NCI-H446 (cell line): ENCODE measurements at places on chromosomes 1 and 21.

- no peak for DNase-seq
Measured at GRCh38 chr1:76687307-76688175, 179.7 kb upstream of the ST6GALNAC5 start.

DNA sequence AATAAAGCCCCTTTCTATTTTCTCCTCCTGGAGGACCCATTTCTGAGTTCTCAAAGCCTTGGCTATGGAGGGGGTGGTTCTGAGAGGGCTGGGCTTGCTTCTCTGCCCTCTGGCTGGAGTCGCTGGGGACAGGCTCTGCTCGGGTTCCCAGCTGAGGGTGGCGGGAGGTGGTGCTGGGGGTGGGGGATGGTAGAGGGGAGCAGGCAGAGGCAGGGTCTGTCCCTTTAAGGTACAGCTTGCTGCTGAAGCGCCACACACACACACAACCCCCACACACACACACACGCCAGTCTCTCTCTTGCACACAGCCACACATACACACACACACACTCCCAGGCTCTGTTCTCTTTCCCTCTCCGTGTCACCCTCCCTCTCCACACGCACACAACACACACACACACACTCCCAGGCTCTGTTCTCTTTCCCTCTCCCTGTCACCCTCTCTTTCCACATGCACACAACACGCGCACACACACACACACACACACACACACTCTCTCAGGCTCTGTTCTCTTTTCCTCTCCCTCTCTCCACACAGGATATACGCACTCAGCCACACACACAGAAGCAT lies 69.8 kb upstream of the SSBP3 start:
- DNase-seq: no peak

DNA sequence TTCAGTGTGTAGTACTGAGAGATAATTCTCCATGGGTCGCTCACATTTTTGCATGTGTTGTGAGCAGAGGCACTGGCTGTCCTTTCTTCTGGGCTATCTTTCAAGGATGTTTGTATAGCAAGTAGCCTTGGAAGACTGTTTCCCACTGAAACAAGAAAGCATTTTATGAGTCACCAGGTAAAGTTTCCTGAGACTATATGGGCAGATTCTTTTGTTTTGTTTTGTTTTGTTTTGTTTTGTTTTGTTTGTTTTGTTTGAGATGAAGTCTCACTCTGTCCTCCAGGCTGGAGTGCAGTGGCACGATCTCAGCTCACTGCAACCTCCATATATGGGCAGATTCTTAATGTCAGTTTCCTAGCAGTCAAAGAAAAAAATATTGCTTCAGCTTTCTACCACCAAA lies 912.6 kb downstream of the TTLL7 start:
- no peak for DNase-seq

DNA sequence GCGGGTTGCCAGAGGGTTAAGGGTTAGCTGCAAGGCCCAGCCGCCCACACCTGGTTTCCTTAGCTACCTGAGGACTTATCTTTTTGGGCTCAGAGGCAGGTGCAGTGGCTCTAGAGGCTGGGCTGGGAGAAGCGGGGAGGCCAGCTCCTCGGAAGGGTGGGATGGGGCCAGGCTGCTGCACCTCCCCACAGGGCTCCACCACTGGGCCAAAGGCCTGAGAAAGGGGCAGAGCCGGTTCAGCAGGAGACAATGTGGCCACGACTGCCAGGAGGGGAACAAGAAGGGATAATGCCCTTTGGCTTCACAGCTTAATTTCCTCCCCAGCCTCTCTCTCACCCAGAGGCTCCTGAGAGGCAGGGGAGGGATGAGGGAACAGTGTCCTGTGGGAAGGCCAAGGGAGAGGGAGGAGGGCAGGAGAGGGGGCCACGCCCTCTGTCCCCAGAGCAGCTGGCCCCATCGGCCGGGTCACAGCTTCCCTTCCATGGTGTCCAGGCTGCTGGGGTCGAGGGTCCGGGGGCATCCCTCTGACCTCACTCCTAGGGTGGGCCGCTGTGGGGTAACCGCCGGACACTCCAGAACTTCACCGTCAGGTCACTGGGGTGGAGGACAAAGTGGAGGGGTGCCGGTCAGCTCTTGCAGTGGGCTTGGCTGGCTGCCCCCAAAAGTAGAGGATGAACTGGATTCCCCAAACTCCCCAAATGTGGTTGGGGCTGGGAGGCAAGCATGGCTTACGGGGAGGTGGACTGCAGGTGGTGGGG lies 50.4 kb downstream of the KIF21B start:
- DNase-seq: no peak

GRCh38 chr1:81155131-81155530 lies 645.6 kb upstream of the ADGRL2 start:
- no peak for DNase-seq

GRCh38 chr1:40030528-40031135 lies 9.9 kb upstream of the CAP1 start:
- no peak for DNase-seq

DNA sequence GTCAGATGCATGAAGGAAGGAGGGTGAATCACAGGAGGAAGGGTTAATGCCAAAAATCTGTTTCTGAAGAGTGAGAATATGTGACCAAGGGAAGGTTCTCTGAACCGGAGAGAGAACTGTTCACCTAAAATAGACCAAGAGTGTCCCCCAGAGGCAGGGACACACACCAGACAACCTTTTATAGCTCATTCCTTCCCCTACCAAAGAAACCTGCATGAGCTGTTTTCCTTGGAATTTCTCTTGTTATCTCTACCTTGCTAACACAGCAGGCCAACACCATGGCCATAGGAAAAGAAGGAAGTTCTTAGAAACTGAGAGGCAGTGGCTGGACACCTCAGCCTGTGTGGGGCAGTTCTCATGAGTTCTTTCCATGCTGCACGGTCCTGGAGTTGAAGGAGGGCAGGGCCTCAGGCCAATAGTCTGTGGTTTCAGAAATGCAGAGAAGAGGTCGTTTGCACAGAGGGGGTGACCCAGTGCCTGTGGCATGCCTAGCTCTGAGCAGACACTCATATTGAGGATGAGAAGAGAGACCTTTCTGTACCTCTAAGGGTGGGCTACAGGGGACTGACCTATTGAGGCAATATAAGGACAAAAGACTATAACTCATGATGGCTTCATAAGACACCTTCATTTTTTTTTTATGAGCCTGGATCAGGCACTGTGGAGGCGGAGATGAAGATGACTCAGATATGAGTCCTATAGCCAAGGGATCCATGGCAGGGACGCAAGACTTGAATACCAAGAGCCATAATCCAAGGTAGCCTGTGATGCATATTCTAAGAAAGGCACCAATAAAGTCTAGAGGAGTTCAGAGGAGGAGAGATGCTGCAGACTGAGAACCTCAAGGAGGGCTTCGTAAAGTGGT lies 39.4 kb downstream of the IGFN1 start:
- DNase-seq: no peak

GRCh38 chr21:44511938-44512275 lies 28.1 kb downstream of the KRTAP10-1 start:
- DNase-seq: no peak

- peak; percentile 83 for DNase-seq
Measured at GRCh38 chr1:84433258-84434080, 35.2 kb downstream of the DNASE2B start.

DNA sequence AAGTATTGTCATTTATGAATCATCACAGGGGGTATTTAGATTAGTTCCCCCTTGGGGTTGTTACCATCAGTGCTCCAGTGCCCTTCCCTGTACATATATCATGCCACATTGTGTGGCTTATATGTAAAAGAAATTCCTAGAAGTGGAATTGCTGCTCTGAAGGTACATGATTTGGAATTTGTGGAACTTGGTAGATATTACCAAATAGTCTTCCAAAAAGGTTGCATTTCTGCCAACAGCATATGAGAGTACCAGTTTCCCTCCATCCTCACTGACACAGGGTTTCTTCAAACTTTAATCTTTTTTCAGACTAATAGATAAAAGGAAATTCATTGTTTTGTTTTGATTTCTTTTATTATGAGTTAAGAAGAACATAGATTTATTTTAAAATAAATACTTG lies 41.3 kb downstream of the AKNAD1 start:
- no peak for DNase-seq

DNA sequence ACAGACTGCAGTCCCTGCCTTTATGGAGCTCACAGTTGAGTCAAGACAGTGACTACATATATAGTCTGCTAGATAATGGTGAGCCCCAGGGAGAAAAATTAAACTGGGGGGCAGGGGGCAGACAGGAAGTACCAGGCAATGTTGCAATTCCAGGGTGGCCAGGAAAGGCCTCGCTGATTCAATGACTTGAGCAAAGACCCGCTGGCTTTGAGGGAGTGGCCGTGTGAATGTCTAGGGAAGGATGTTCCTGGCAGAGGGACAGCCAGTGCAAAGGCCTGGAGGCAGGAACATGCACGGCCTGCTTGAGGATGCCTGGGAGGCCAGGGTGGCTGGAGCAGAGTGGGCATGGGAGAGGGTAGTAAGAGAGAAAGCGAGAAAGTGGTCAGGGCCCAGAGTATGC lies 23.0 kb upstream of the EPHA8 start:
- DNase-seq: no peak

DNA sequence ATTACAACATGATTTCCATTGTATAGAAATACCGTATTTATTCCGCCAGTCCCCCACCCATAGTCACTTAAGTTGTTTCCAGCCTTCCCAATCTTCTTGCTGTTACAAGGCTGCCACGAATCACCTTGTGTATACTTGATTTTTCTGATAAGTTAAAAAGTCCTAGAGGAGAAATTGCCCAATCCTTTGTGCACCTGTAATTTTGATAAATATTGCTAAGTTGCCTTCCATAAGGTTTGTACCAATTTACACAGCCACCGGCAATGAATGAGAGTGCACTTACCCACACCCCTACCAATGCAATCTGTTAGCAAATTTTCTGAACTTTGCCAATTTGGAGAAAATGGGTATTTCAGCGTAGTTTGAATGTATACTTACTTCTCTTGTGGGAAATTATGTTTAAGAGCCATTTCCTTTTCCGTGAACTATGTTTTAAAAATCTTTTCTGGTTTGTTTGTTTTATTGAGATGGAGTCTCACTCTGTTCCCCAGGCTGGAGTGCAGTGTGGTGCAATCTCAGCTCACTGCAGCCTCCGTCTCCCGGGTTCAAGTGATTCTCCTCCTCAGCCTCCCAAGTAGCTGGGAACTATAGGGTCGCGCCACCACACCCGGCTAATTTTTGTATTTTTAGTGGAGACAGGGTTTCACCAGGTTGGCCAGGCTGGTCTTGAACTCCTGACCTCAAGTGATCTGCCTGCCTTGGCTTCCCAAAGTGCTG lies 87.4 kb downstream of the DHRS3 start:
- DNase-seq: no peak

GRCh38 chr1:223707256-223708000 lies 4.9 kb upstream of the CAPN2 start:
- DNase-seq: peak; percentile 24

GRCh38 chr1:14590411-14591180 lies 7.9 kb upstream of the KAZN start:
- DNase-seq: no peak

DNA sequence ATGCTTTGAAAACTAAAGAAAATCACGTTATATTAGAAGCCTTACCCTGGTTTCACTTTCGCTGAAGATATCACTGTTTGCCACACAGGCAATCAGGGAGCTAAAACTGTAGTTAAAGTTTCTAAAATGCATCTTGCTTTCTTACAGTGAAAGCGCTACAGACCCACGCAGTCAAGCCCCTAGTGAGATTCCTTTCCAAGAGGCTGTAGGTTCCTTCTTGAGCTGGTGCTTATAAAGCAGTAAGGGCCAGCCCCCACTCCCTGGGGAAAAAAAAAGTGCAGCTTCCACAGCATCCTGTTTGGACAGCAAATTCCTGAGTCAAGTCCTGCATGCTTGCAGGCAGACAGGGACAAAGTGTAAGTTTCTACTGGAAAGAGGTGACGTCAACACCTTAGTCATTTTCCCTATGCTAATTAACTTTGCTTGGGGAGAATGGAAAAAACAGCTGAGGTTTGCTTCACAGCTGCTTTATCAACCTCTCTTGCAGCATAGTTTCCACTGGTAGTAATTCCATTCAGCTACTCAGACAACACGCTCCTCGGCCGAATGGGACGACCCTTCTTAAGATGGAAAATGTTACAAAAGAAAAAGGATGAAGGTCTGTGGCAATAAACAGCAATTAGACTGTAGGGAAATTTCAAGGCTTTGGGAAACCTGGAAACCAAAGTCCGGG lies 14.7 kb upstream of the KCNE1 start:
- DNase-seq: no peak

DNA sequence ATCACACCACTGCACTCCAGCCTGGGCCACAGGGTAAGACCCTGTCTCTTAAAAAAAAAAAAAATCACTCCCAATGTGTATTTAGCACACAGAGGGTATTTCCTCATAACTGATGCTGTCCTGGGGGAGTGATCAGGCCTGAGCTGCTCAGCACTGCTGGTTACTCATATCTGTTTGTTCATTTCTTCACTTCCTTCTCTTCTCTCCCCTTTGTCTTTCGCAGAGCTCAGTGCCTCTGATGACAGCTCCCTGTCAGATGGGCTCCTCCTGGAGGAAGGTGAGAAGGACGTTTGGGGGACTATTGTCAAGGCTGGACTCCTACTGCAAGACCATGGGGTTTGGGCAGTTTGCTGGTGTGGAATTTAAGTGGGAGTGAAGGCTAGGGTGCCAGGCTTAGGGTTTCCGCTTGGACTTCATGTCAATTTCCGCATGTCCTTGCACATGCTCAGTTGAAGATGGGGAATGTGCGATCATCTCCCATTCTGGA lies 13.0 kb downstream of the INAVA start:
- no peak for DNase-seq

GRCh38 chr21:30072496-30072895 lies 94.1 kb downstream of the CLDN17 start:
- no peak for DNase-seq

- DNase-seq: no peak
Measured at GRCh38 chr1:177255411-177255810, 84.7 kb downstream of the BRINP2 start.

GRCh38 chr1:31405578-31406245 lies 7.3 kb upstream of the SERINC2 start:
- DNase-seq: no peak

DNA sequence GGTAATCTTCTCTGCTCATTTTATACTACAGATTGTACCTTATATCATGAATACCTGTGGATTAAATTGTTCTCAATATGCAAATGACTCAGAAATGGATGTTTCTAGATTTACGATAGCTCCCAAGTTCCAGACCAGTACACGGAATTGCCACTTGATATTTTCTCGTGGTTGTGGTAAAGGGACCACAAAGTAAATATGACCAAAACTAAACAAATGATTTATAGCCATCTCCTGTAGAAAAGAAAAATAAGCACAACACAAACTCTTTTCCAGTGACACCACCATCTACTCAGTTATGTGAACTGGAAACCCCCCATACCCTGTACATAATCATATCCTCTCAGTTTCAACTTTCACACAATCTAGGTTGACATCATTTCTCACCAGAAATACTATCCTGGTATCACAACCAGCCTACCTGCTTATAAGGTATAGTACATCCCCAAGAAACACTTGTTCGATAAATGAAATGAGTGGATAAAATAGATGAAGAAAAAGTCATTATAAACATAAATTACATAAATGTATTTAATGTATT lies 172.3 kb downstream of the ADGRL4 start:
- no peak for DNase-seq

- DNase-seq: no peak
Measured at GRCh38 chr1:188611432-188611831, 1782.7 kb downstream of the PLA2G4A start.

- DNase-seq: no peak
Measured at GRCh38 chr1:29397981-29398380, 161.7 kb downstream of the PTPRU start.

- DNase-seq: no peak
Measured at GRCh38 chr1:202815120-202815519, 4.4 kb downstream of the PCAT6 start.
